ENCODE measurements at places on chromosomes 2 and 18. TPM values are rescaled to one million over a fixed set of nuclear protein-coding genes. Genes with fewer than 3 reads are reported as not detected.

The SERPINB5 gene
- total RNA-seq = not detected

GRCh38 chr18:66674286-66674685 lies 70.4 kb upstream of the CDH19 start:
- no peak for DNase-seq

The CCDC141 gene
- 0.51 TPM for total RNA-seq

DNA sequence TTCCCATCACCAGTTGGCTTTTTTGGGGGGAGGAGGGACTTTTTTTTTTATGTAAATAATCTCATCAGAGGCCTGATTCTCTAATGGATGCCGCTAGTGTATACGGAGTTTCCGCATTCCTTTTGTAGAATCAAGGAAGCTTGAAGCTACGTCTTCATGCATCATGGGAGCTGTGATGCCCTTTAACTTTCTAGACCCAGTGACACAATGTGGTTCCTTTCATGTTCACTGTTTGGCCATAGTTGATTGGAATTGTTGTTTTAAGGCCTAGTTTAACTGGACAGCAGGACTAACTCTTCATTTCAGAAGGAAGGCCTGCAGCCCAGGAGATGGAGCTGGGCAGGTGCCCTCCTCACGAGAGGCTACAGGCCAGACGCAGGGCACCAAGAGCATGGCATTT lies 287.9 kb downstream of the AGAP1 start:
- DNase-seq = no peak

- no peak for DNase-seq
Measured at GRCh38 chr2:71748227-71748626, 294.9 kb downstream of the DYSF start.

GRCh38 chr2:225196579-225196978 lies 154.3 kb upstream of the DOCK10 start:
- DNase-seq = no peak

The SLC30A3 gene
- 1.3 TPM for total RNA-seq

DNA sequence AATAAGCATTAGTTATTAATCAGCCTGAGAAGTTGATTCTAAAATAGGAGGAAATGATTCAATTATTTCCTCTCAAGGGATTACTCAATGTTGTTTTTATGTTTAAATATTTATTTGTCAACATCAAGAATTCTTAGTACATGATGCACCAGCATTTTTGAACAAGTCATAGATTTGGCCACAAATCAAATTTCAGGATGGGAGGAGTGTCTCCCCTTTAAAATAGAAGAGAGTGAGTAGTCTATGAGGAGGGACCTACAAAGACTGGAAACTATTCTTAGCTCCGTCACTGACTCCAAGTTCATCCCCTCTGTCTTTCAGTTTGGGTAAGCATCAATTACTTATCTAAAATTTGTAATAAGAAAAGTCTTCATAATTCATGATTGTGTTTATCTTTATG lies 18.6 kb upstream of the IL18R1 start:
- DNase-seq = no peak

The IL18R1 gene
- total RNA-seq = not detected
